ENCODE measurements at places on chromosomes 16 and 17.

DNA sequence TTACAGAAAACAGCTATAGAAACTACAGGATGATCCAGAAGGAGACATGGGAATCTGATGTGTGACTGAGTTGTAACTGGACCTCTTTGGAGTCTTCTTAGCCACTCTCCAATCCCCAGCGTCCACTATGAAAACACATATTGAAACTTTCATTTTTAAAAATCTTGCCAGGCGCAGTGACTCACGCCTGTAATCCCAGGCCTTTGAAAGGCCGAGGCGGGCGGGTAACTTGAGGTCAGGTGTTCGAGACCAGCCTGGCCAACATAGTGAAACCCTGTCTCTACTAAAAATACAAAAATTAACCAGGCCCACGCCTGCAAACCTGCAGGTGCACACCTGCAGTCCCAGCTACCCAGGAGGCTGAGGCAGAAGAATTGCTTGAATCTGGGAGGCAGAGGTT, 53.3 kb downstream of the HIC1 start:
- DNase-seq, result no peak

DNA sequence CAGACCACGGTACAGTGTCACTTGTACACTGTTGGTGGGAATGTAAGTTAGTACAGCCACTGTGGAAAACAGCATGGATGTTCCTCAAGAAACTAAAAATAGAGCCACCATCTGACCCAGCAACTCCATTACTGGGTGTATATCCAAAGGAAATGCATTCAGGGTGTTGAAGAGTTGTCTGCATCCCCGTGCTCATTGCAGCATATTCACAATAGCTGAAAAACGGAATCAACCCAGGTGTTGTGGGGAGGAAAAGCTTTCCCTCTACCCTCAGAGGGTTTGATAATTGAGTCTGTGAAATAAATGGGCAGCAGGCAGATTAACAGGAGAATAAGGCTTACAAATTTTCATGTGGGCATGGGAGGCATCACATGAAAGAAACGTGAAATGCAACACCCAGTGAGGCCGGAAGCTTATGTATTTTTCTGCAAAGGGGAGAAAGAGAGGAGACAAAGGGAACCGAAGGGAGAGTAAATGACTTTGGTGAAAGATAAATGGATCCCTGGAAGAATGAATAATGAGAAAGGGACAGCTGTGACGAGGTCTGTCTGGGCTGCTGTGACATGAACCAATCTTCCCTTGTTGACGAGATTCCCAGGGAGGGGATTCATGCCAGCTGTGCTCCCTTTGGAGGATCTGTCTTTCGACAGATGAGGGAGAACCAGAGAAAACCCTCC, 106.2 kb downstream of the KCNJ12 start:
- no peak for DNase-seq

GRCh38 chr17:73770115-73770848, 126.0 kb upstream of the SDK2 start:
- DNase-seq, result peak; percentile 34

- peak; percentile 58 for DNase-seq
These were observed 42.4 kb upstream of the NF1 start for GRCh38 chr17:31052187-31052889.

DNA sequence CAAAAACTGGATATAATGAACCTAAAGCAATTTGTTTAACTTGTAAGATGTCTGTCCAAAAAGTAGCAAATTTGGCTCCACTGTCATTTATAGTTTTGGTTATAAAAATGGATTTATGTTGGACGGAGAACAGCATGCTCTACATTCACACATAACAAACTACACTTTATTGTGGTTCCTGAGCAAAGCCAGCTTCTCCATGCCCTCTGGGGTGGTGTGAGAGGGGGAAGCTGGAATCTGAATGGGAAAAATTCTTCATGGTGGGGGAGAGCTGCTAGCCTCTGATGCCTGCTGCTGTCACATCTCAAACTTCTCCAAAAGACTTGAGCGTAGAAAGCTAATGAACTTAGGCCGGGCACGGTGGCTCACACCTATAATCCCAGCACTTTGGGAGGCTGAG, 9.8 kb upstream of the METTL9 start:
- no peak for DNase-seq

- DNase-seq, result no peak
These were observed 12.2 kb upstream of the CCL5 start for GRCh38 chr17:35892091-35893035.

All from kidney epithelial cell (primary cell).